Left cardiac atrium (tissue), 4 donors: ENCODE measurements at places on chromosomes 7 and 10. TPM values are rescaled to one million over a fixed set of nuclear protein-coding genes. Genes with fewer than 3 reads are reported as not detected.

GRCh38 chr7:125195156-125195555 is 265.5 kb upstream of the POT1 start:
- DNase-seq, result no peak

Gene USP54
- total RNA-seq, result 30.5 TPM

Gene TRUB1
- 11.2 TPM for total RNA-seq

GRCh38 chr10:24238519-24239247 is 29.7 kb downstream of the KIAA1217 start:
- no peak for DNase-seq

DNA sequence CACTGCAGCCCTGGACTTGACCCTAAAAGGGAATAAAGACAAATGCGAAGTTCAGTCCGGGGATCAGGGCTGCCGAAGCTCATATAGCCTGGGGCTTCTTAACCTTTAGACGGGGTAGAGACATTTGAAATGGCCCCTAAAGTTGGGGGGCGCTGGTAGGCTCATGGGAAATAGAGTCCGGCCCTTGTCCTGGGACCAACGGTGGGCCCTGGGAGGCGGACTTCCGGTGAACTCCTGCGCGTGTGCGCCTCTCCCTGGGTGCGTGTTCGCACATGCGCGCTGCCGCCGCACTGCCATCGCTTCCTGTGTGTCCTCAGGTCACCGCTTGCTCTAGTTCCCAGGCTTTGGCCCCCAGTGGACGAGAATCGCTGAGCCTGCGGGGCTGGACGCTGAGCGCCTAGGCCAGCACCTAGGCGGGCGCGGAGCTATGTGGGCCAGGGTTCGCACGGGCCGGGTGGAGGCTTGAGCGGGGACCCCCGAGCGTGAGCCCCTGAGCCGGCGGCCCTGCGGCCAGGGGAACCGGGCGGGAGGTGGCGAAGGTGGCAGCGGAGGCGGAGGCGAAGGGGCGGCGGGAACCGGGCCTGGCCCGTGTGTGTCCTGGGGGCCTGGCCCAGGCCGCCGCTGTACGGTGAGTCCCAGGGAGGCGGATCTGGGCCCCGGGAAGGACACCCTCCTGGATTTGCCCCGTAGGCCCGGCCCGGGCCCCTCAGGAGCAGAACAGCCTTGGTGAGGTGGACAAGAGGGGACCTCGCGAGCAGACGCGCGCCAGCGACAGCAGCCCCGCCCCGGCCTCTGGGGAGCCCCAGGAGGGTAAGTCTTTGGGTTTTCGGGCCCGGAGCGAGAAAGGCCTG is 23.0 kb upstream of the ZNF12 start:
- DNase-seq, result peak; percentile 97

- DNase-seq, result peak; percentile 35
These were observed 763.4 kb downstream of the KCNMA1 start for GRCh38 chr10:76874176-76874575.

Gene DENND2A
- total RNA-seq, result 9.6 TPM

GRCh38 chr7:140214075-140214684 is 37.4 kb upstream of the KDM7A start:
- DNase-seq, result peak; percentile 34

DNA sequence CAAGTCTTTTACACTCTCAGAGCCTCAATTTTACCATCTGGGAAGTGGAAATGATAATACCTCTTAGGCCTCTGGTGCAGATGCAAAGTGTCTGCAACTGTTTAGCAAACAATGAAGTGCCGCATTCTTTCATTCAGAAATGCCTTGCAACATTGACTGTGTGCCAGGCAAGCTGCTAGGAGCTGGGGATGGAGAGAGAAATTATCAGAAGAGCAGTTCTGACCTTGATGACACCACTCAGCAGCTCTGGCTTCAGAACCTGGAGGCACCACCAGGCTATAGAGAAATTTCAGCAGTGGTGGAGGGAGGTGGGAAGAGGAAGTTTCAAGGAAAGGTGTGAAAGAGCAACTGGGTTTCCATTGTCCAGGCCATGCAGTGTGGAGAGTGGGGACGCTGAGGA is 78.1 kb upstream of the HABP2 start:
- no peak for DNase-seq
